ENCODE measurements at places on chromosomes 5 and 9.
A peak's percentile ranks its signal among the peaks of the same experiment; 100 is the strongest.

DNA sequence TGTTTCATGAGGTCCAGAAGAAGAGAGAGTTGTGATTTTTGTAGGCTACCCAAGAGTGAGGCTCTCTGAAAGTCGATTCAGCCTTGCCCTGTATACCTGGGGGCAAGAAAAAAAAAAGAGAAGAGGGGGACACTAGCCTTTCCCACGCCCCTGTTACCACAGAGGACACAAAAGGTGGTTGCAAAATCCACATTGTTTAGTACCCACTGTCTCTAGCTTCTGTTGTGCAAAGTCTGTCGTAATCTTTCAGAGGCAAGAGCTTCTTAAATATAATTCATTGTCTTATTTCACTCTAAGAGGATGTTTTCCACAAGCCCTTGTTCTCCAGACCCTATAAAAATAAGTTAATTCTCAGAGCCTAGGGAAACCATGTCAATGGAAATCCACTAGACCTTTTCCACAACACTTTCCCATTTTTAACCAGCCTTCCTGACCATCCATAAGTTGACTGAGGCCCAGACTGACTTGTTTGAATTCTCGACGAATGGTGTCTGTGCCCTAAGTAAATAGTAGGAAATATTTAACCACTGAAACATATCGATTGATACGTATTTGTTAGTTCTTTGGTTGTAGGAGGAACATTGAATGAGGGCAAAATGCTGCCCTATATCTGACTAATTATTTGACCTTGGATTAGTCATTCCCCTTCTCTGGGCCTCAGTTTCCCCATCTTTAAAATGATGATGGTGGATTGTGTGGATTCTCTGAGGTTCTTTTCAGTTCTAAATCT is 182.7 kb downstream of the PAPPA start:
- no peak for DNase-seq

GRCh38 chr5:157562111-157562581 is 13.4 kb downstream of the ADAM19 start:
- no peak for DNase-seq

GRCh38 chr5:81754621-81755020 is 3.7 kb upstream of the SSBP2 start:
- no peak for DNase-seq

DNA sequence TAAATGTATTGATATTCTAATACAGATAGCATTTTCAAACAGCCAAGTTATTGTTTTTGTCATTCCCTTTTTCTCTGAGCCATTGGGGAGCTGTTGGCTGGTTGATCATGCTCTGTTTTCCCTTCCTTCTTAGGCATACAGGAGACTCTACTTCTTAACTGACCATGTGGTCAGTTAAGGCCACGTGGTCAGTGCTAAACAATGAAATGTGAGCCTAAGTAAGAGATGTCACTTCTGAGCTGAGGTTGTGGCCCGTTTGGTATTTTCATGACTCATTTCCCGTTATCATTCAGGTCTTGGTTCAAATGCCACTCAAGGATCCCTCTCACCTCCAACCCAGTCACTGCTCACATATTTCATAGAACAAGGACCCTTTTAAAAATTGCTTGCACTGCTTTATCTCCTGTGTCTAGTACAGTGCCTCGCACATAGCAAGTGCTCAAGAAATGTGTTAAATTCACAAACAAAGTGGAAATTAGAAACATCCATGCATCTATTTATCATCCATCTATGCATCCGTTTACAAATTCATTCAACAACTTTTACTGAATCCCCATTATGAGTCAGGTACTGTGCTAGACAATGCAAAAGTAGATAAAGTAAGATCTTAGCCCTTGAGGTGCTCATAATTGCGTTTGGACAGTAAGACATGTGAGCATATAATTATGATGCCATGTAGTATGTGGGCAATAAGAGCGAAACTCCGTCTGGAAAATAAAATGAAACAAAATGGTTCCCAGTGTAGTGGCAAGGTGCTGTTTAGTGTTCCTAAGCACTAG is 50.7 kb downstream of the ARRDC3 start:
- no peak for DNase-seq

- no peak for DNase-seq
Measured at GRCh38 chr5:164303646-164304215, 798.3 kb downstream of the MAT2B start.

DNA sequence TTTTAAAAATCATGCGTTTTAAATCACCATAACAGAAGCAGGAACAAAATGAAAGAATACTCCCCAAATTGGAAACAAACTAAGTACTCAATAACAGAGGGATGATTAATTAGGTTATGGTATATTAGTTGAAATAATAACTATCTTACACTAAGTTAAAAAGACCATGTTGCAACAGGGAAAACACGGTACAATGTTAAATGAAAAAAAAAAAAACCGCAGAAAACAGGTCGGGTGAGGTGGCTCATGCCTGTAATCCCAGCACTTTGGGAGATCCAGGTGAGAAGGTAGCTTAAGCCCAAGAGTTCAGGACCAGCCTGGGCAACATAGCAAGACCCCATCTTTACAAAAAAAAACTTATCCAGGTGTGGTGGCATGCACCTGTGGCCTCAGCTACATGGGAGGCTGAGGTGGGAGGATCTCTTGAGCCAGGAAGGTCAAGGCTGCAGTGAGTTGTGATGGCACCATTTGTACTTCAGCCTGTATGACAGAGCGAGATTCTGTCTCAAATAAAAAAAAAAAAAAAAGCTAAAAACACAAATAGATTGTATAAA is 2.4 kb upstream of the PTPN3 start:
- no peak for DNase-seq

GRCh38 chr9:36423206-36423605 is 23.1 kb upstream of the RNF38 start:
- no peak for DNase-seq

DNA sequence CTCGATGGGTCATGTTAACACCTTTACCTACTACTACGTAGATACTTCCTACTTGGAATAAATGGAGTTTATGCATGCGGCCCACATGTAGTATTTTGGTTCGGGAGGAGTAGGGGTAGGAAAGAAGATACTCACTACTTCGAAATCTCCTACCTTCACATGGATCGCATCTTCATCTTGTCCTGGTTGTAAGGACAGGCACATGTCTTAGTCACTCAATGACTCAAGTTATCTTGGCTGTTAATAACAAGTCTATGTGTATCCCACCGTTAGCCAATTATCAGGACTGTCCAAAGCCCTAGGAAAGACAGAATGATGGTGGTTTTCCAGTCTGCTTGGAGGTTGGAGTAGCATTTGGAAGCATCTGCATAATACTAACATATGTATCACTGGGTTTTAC is 24.1 kb downstream of the CMYA5 start:
- no peak for DNase-seq

DNA sequence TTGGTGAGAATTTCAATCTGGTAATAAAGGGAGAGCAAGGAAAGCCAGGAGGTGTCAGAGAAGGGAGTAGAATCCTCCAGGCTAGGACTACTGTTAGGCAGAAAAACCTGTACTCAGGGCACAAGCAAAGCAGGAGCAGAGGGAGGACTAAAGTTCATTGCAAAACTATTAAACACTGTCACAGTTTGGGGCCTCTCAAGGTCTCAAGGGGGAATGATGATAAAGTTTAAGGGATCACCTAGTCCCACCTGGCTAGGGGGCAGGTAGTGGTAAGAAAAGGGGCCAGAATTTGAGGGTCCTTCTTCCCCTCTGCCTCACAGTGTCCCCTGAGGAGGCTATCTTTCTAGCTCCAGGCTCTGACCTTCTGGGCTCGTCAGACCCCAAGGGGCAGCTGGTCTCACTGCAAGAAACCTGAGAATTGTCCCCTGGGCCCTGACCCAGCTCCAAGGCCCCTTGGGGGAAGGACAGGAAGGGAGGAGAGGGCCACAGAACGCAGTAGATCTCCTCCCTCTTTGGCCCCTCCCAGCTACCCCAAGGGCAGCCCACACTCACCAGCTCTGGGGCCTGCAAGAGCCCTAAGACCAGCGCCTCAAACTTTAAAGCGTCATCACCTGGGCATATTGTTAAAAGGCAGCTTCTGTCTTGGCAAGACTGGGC is 974 bp downstream of the CCDC69 start:
- DNase-seq: no peak

GRCh38 chr9:89801742-89802670 is 197.2 kb downstream of the GADD45G start:
- DNase-seq: no peak

GRCh38 chr5:119808474-119808873 is 179.1 kb downstream of the FAM170A start:
- DNase-seq: no peak

- no peak for DNase-seq
Measured at GRCh38 chr5:113058706-113059226, 82.2 kb downstream of the DCP2 start.

- peak; percentile 50 for DNase-seq
Measured at GRCh38 chr5:178625679-178626483, 969 bp downstream of the CLK4 start.

DNA sequence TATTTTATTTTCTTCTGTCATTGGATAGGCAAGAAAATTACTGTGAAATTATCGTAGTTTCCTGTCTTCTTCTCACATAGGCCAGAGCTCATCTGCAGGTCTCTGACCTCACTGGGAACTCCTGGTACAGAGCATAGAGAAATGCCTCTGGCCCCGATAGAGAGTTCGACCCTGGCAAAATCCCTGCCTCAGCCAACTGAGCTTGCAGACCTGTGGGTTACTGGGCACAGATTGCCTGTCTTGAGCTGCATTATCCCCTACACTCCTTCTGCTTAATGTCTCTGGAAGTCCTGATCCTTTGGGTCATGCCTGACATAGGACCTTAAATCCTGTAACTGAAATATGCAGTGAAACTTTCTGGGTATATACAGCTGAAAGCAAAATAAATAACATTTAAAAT is 439.3 kb upstream of the CTNND2 start:
- no peak for DNase-seq

DNA sequence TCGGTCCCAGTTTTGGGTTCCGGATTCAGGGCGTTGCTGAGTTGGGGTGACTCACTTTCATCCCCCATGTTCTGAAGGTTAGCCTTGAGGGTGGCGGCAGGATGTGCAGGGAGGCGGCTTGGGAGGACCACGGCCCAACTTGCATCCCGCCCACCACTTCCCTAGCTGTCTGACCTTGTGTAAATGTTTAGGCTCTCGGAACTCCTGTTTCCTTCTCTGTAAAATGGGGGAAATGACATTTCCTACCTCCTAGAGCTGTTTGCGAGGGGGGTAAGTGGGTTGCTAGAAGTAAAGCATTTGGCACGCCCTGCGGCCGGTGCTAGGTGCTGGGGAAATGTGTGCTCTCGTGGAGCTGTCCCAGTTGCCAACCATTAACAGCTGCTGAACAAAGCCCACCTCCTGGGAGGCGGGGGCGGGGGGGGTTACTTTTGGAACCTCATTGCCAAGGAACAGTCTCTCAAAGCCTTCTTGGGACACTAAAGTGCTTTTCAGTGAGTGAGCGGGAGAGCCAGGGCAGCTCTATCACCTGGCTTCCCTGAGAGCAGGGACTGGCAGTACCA is 27.5 kb downstream of the PTGES2 start:
- DNase-seq: no peak

DNA sequence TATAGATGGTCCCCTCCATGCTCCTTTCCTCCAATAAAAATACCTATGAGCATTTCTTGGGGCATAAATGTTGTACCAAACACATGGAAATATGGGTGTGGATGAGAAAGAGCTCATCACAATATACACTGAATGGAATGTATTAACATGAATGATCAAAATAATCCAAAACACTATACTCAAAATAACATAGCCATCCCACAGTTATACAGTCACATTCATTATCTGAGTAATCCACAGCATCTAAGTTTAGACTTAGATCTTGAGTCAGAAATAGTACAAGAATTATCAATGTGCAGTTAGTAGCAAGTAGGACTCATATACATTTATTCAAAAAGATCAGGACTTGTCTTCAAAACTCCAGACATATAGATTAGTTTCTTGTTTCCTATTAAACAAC is 175.2 kb upstream of the NREP start:
- no peak for DNase-seq

GRCh38 chr9:107175041-107175440 is 108.0 kb upstream of the RAD23B start:
- DNase-seq: no peak

DNA sequence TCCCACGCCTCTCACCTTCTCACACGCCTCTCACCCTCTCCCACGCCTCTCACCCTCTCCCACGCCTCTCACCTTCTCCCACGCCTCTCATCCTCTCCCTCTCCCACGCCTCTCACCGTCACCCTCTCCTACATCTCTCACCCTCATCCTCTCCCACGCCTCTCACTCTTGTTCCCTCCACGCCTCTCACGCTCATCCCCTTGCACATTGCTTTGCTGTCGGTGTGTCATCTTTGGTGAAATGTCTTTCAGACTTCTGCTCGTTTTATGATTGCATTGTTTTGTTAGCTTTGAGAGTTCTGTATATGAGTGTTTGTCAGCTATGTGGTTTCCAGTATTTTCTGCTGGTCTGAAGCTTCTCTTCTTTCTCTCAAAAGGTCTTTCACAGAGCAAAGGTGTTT is 102.7 kb downstream of the EHMT1 start:
- no peak for DNase-seq

- no peak for DNase-seq
Measured at GRCh38 chr9:135908754-135909204, 1.4 kb upstream of the CAMSAP1 start.

DNA sequence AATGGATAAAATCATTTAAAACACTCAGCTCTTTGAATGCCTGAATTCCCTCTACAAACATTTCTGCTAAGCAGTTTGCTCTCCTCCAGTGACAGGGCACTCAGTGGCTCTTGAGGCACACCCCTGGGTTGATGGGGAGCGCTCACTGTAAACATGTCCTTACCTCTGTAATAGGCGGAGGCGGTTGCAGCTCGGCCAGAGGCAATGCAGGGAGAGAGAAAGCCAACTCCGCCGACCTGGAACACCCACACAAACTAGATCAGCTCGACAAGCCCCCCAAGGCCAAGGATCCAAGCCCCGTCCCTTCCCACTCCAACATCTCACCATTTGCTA is 329 bp downstream of the CDC23 start:
- no peak for DNase-seq

DNA sequence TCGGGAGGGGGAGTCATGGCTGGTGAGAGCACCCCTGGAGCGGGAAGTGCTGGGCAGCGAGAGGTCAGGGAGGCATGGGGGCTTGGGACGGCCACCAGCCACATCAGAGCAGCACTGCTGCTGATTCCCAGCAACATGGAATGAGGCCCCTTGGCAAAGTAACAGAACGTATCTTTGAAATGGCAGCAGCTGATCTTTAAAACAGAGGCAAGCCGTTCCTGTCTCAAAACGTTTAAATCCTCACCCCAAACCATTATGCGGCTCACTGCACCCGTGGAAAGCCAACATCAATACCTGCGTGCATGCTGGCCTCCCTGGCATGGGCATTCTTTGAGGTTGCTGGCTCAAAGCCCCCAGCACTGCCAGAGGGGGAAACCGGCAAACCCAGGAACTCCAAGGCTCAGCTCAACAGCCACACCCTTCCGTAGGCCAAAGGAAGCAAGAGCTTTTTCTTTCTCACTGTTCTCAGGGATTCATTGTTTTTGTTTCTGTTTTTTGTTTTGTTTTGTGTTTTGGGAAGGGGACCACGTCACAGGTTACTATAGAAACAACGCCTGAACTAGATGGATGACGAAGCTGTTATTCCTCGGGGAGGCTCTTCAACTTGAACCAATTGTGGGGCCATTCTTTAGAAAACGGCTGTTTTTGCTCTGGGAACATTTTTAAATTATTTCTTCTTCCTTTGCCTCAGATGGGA is 28.1 kb upstream of the OBP2B start:
- DNase-seq: no peak

- DNase-seq: no peak
Measured at GRCh38 chr5:172303162-172303561, 19.6 kb upstream of the UBTD2 start.

GRCh38 chr9:93974151-93974550 is 19.0 kb upstream of the BARX1 start:
- DNase-seq: no peak

All from NCI-H526 treated with DMSO at 0.1 percent for 48 hours (cell line).